Activated CD4-positive, CD25-positive, alpha-beta regulatory T cell (primary cell): ENCODE measurements at places on chromosomes 6 and 20.

DNA sequence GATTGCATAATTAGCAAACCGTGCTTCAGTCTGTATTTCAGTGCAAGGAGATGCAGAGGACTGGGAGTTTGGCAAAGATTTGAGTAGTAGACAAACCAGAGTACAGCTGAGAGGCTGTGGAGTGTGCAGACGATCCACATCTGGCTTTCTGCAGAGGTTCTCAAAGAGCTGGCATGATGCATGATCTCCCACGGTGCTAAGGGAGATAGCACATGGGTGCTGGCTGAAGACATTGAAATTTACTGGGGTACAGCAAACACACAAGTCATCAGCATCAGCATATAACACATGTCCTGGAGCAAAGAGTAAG is 79.0 kb upstream of the FAM184A start:
- no peak for DNase-seq

DNA sequence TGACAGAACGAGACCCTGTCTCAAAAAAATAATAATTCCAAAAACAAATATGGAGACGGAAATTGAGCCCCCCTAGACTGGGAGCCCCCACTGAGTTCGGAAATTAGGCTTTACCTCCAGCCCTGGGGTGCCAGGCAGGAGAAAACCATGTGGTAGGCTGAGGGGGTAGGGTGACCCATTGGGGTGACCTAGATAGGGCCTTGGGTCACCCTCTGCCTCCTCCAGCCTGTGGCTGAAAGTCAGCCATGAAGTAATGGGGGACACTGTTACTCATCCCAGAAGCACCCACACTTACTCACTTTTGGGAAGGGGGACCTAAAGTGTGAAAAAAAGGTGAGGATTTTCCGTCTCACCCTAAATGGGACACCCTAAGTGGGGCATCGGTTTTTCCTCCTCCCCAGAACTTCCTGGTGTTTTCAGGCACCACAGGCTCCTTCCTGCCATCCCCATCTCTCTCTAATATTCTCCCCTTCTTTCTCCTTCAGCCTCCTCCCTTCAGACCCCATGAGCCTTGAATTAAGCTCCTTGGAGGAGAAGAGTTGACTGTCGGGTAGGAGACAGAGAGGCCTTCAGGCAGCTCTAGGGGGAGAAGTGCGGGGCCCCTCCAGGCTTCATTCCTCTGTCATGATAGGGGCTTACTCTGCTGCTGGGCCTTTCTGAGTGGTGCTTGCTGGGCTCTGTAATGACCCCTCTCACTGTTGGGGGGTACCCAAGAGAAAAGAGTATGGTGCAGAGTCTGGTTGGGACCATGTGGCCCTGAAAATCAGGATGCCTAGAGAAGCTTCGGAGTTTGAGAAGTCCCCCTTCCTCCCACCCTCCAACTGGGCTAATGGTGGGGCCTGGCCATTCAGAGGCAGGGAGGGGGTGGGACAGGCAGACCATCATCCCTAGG is 2.4 kb downstream of the LTB start:
- DNase-seq: no peak

GRCh38 chr20:41408986-41409385 is 42.4 kb upstream of the EMILIN3 start:
- DNase-seq: no peak

DNA sequence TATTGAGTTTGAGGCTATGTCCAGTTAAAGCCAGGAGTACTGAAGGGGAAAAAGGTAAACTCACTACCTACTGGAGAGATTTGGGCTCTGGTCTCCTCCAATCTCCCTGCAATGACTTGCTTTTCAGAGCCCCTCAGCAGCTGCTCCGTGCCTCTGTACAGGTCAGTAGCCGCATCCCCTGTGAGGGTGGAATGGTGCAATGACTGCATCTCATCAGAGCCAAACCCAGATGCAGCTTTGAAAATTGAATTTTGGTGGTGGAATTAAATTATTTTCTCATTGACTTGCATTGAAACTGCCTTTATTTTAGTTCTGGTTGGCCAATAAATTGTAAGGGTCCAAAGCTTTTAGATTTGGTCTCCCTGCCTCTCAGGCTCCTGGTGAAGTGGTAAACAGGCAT is 166.7 kb downstream of the DLL1 start:
- DNase-seq: no peak

- no peak for DNase-seq
Measured at GRCh38 chr6:94376876-94377275, 957.5 kb upstream of the EPHA7 start.

DNA sequence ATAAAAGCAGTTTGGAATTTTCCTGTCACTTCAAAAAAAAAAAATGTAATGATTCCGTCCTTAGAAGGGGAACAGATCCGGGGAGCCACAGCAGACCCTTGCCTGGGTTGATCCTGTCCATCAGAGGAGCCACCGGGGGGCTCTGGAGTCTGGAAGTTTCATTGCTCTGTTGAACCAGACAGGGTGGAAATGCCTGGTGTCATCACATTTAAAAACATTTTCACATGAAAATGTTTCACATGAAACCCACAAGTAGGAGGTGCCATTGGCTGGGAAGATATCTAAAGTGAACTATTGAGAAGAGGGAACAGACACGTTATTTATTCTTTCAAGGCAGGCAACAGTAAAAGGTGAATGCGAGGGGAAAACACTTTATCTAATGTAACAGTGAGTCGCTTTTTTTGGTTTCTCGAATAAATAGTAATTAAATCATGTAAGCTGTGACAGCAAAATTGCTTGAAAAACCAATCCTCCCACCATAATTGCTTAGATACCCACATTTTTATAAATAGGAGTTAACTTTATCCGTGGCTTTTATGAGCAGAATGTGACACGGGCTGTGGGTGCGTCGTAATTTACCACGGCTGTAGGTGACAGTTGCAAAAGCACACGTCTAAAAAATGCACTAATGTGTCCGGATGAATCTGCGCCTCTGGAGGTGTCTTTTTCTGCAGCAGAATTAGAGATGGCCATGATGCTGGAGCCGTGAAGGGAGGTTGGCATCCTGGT is 323.4 kb downstream of the TAF4 start:
- DNase-seq: no peak

DNA sequence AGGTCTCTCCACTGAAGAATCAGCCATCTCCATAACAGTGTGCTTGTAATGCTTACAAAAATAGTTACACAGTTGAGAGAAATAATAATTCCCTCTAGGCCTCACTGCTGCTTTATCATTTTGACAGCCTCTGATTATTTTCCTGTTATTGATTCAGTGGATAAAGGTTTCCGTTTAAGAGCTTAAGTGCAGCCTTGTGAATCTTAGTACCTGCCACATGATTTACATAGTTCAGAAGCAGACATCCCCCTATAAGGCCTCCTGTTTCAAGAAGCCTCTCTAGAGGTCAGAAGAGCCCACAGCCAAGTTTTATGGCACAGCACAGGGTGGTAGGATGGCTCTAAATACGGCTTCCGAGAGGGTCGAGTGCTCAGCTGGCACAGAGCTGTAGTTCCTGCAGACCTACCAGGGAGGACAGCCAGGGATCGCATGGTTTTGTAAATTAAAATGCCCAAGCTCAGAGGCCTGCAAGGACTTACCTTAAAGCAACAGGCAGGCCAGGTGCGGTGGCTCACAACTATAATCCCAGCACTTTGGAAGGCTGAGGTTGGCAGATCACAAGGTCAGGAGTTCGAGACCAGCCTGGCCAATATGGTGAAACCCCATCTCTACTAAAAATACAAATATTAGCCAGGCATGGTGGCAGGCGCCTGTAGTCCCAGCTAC is 17.6 kb upstream of the PYGB start:
- DNase-seq: no peak

- no peak for DNase-seq
Measured at GRCh38 chr20:54212226-54212625, 4.3 kb downstream of the PFDN4 start.

DNA sequence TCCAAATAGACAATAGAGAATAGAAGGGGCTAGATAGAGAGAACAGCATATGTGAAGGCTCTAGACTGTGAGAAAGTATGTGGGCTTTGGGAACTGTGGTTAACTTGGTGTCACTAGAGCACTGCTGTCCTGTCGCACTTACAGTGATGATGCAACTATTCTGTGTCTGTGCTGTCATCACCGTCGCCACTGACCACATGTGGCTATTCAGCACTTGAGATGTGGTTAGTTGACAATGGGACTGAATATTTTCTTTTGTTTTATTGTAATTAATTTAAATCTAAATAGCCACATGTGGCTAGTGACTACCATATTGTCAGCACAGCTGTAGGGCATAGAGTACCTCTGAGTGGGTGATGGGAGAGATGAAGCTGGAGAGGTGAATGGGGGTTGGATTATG is 39.0 kb upstream of the IFNGR1 start:
- DNase-seq: no peak
